HS-27A (cell line): ENCODE measurements at places on chromosomes 7 and 10.

DNA sequence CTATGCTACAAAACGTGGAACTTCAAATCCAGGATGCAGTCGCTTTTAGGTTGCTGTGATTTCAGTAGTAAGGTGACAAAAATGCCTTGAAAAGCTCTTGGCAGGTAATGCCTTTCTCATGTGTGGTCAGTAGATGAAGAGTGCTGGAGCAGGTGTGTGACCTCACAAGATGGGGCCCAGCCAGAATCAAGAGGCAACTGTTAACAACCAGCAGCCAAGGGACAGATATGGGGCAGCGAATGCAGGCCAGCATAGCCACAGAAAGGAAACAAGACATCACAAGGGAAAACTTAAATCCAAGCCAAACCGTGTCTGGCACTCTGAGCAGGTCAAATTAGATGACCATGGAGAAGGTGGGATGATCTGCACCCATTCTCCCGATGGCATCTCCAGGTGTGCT lies 12.3 kb downstream of the HUS1 start:
- no peak for DNase-seq

- no peak for DNase-seq
Measured at GRCh38 chr10:91034042-91034441, 113.2 kb upstream of the ANKRD1 start.

GRCh38 chr7:23369100-23369499 lies 70.0 kb downstream of the MALSU1 start:
- DNase-seq = no peak

DNA sequence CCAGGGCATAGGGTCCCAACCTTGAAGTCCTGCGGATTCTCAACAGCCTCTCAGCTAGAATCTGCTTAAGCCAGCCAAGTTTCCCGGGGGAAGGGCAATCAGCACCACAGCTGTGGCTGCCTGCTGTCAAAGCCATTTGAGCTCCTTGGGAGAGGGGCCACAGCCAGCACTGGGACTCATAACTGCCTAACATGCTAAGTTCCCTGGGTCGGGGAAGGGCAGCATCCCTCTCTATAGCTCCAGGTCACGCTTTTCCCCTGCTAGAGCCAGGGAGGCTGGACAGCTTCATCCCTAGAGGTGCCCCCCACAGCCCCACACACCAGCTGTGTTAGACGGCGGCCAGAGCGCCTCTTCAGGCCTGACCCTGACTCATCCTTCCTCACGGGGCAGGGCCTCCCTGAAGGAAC lies 49.6 kb upstream of the PDE1C start:
- no peak for DNase-seq

DNA sequence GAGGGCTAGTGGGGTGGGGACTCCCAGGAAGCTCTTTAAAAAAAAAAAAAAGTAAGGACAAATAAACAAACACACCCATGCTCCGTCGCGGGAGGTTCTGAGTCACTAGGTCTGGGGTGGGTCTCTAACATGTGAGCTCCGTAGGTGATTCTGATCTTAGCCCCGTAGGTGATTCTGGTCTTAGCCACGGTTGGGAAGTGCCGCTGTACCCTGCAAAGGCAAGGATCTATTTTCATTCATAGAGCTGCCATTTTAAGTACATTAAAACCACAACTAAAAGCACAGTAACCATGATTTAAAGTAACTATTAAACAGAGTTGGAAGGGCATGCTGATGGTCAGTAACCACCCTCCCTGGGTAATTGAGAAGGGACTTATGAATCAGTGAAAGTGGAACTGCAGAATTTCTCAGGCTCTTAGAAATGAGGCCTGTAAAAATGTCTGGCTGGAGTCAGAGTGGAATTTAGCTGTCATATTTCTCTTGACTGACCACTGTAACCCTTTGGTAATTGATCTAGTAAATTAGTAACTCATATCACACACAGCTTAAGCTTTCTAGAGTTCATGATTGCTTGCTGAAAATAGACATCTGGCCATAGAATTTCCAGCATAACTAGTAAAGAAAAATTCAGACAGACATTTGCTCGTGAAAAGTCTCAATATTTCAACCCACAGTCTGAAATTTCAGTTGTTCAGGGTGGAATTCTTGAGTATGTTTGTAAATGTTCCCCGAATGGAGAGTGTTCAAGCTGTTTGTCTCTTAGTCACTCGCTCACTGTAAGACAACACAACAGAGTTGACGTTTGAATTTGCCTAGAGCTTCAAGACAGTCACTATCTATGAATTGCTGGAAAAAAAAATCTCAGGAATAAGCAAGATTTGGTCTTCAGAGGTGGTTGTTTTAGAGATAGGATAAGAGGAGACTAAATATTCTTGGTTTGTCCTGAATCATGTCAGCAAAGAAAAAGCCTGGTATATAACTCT lies 34.2 kb upstream of the TCF7L2 start:
- DNase-seq = no peak

GRCh38 chr10:46553238-46554049 lies 3.0 kb downstream of the GPRIN2 start:
- no peak for DNase-seq

DNA sequence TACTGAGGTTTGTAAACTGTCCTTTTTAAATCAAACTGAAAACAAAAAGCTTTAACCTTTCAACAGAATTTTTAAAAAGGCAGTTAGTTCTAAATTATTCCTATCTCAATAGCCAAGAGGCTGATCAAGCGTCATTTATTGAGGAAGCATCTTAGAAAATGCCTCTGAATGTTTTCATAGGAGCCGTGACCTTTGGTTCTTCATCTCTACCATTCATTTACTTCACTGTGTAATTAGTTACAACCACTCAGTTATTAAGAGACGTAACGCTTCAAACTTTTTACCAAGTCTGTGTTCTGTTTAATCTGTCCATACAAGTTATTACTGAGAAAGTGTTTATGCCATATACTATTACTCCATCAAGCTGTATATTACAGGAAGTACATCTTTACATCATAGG lies 107.4 kb upstream of the KMT2E start:
- DNase-seq = no peak

- DNase-seq = no peak
Measured at GRCh38 chr7:18287482-18287881, 208.1 kb upstream of the HDAC9 start.

GRCh38 chr10:58322072-58322834 lies 12.6 kb upstream of the UBE2D1 start:
- no peak for DNase-seq

- DNase-seq = no peak
Measured at GRCh38 chr7:93838966-93839365, 51.6 kb downstream of the TFPI2 start.

DNA sequence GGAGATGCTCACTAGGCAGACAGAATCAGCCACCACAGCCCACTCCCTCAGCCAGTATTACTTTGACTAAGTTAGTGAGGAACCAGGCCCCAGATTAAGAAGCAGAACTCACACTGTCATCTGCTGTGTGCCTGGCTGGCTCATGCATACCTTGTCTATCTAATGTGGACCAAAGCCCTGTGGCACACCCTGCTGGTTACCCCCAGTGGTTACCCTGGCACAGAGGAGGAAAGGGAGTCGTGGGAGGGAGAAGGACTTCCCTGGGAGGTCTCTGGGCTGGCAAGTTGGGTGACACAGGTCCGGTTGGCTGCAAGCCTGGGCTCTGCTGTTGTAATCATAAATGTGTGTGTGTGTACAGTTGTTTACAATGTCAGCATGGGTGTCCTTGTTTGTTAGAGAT lies 7.5 kb upstream of the SH2D4B start:
- DNase-seq = no peak

DNA sequence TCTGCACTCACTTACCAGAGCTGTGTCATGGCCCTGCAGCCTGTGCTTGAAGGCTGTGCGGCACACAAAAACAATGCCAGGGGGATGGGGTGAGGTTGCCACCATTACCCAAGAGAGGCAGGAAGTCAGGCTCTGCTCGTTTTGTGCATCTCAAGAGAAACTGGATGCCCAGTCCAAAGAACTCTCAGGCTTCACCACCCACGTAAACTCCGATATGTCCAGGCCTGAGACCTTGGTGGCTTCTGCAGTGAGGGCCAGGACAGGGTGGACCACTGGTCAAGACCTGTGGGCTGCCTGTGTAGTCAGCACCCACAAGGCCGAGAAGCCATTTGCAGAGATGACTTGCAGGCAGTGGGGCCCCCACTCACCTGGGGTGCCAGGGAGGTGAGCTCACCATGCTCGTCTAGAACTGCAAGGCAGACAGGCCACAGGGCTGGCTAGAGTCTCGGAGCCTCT lies 54.7 kb upstream of the EBF3 start:
- no peak for DNase-seq

GRCh38 chr7:99019523-99020412 lies 124.1 kb downstream of the SMURF1 start:
- no peak for DNase-seq

GRCh38 chr10:30313579-30314350 lies 35.3 kb downstream of the MTPAP start:
- DNase-seq = no peak

- no peak for DNase-seq
Measured at GRCh38 chr7:157694376-157694665, 357.5 kb downstream of the DNAJB6 start.

DNA sequence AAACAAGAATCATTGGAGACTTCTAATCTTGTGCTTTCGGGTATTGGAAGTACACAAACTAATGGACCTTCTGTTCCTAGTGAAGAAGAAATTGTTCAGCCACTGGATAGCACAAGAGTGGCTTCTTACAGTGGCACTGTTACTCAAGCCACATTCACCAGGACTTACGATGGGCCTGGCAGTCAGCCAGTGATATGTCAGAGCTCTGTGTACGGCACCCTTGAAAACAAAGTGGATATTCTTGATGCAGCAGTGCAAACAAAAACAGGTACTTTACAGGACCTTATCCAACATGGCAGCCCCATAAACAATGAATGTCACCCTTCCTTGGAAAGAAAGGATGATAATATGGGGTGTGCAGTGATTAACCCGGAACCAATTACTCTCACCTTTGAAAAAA lies 61.6 kb downstream of the TASOR2 start:
- DNase-seq = no peak

- DNase-seq = no peak
Measured at GRCh38 chr7:43954524-43955228, 28.4 kb downstream of the UBE2D4 start.

DNA sequence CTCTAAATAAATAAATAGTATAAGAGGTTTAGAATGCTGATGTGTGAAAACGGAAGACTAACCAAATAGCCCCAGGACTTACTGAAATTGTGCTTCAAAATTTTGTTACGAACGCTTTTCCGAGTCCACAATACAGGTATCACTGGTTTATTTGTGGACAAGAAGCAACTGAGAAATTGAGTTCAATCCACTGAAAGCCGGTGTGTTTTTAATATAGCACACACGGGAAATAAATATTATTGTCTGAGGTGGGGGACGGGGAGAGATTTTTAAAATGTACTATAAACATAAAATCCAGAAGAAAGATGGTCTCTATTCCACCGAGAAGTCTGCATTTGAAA lies 598 bp downstream of the SLC16A12 start:
- DNase-seq = no peak

GRCh38 chr10:109200646-109201045 lies 722.7 kb downstream of the XPNPEP1 start:
- DNase-seq = no peak

GRCh38 chr7:30114536-30115238 lies 20.1 kb upstream of the MTURN start:
- no peak for DNase-seq

- DNase-seq = no peak
Measured at GRCh38 chr7:52479990-52480389, 555.4 kb upstream of the POM121L12 start.

- no peak for DNase-seq
Measured at GRCh38 chr7:25854608-25855497, 297.1 kb upstream of the NFE2L3 start.

DNA sequence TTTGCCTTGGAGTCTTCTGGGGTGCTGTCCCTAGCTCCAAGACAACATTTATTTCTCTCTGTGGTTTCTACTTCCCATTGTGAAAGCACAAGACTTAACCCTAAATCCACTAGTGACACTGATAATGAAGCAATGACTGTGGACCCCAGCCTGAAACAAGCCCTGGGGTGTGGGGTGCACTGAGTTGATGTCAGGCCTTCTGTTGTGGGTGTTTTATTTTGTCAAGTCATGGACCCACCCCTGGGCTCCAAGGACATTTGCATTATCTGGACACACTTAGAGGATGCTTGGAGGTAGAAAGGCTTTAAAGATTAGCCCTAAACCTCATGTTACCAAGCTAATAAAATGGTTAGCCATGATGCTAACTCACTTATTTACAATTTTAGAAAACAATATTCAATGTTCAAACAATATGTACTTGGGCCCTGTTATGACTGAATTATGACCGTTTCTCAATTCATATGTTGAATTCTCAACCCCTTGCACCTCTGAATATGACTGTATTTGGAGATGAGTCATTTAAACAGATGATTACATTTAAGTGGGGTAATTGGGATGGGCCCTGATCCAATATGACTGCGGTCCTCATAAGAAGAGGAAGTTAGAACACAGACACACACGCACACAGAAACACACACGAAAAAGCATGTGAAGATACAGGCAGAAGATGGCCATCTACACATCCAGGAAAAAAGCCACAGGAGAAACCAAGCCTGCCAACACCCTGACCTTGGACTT lies 137.2 kb upstream of the IGFBP3 start:
- DNase-seq = no peak

DNA sequence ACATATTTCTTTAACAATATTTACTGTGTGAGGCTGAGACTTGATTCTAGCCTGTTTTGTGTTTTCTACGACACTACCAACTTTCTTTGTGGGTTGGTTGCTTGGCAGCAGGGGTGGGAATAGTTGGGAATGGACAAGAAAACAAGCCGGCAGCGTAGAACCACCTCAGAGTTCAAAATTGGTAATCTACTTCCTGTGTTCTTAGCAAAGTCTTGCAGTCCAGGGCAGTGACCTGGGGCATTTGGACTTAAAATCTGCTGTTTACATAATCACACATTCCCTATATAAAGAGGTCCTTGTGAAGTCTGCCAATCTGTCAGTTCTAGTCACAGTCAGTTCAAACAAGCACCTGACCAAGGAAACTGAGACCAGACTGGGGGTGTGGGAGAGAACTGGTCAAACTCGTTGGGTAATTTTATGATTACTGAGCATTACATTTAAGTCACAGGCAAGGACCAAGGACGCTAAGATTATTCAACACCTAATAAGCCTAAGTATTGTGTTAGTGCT lies 167.9 kb downstream of the CPEB3 start:
- DNase-seq = no peak

DNA sequence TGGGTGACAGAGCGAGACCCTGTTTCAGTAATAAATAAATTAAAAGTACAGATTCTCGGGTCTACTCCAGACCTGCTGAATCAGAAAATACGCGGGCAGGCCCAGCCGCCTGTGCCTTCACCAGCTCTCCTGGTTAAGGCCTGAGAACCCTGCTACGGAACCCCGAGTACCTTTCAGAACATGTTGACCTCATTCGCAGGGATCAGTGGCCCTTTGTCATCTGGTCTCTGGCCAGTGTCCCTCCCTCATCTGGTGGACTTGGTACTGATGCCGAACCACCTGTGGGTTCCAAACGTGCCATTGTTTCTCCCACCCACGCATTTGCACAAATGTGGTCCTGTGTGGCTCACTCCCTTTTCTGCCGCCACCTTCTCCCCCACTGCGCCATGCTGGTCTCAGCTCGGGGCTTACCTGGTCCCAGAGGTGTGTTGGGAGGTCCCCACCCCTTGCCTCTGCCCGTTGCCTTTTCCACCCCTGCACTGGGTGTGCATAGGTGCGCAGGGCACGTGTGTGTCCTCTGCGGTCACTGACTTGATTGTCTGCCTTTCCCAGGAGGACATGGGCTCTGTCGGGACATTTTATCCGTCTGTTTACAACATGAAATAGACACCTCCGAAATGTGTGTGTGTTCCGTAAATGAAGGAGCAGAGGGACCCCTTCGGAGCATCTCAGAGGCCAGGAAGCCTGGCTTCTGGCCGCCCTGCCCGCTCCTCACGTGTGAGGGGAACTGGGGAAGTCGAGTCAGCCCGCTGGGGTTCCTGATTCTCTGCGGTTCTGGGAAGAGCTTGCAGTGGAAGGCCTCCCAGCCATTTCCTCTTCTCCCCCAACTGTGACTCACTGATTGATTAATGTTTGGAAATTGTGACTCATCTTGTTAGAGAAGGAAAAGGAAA lies 135.2 kb downstream of the CUX1 start:
- no peak for DNase-seq
